Panc1 (cell line): ENCODE measurements at places on chromosomes 5 and 9. TPM values are rescaled to one million over a fixed set of nuclear protein-coding genes. Genes with fewer than 3 reads are reported as not detected.

- no peaks in the 10 kb centered on the region for H3K27me3 ChIP-seq
- H3K4me1 ChIP-seq = peaks cover 27% of the 10 kb centered on the region
- no peak for DNase-seq
- H3K36me3 ChIP-seq = peaks cover 32% of the 10 kb centered on the region
- H3K27ac ChIP-seq = no peak overlapping the region
These were observed 253.7 kb downstream of the EPB41L4A start for GRCh38 chr5:112165399-112165798.

DNA sequence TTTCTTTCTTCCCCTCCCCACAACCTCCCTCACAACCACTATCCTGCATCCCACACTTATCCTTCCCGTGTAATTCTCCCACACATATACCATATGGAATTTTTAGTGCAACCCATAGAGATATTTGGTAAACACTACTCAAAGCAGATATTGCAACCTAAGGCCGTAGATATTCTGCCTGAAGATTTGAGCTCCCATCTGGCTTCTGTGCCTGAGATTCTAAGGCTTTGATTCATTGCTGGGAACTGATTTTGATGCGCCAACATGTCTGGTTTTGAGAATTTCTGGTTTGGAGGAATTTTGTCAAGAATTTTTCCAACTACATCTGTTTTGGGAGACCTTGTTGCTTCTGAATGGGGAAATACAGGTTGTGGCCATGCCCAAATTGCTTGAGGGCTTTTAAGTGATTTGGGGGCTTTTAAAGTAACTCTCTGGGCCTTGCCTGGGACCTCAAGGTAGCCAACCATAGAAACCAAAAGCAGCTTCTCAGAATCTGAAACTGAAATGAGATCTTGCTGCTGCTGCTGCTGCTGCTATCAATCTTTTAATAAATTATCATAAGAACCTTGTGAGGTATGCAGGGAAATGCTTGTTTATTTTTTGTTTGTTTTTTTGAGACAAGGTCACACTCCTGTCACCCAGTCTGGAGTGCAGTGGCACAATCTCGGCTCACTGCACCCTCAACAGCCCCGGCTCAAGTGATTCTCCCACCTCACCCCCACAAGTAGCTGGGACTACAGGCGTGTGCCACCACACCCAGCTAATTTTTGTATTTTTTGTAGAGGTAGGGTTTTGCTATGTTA lies 36.2 kb downstream of the PLAC8L1 start:
- H3K4me1 ChIP-seq = no peaks in the 10 kb centered on the region
- no peak overlapping the region for H3K27ac ChIP-seq
- H3K27me3 ChIP-seq = no peaks in the 10 kb centered on the region
- no peaks in the 10 kb centered on the region for H3K36me3 ChIP-seq

DNA sequence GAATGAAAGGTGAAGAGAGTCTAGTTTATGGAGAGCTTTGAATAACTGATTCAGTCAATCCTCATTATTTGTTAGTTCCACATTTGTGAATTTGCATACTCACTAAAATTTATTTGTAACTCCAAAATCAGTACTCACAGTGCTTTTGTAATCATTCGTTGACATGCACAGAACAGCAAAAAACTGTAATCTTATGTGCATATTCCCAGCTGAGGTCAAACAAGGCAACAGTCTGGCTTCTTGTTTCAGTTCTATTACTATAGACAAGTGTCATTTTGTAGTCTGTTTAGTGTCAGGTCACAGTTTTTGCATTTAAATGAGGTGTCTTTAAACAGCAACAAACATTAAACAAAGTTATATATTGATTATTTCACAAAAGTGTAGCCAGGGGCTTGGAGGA lies 142.5 kb downstream of the RNF180 start:
- DNase-seq = no peak
- no peak overlapping the region for H3K27ac ChIP-seq
- H3K27me3 ChIP-seq = no peaks in the 10 kb centered on the region
- no peak overlapping the region for H3K4me3 ChIP-seq
- H3K4me1 ChIP-seq = no peaks in the 10 kb centered on the region

DNA sequence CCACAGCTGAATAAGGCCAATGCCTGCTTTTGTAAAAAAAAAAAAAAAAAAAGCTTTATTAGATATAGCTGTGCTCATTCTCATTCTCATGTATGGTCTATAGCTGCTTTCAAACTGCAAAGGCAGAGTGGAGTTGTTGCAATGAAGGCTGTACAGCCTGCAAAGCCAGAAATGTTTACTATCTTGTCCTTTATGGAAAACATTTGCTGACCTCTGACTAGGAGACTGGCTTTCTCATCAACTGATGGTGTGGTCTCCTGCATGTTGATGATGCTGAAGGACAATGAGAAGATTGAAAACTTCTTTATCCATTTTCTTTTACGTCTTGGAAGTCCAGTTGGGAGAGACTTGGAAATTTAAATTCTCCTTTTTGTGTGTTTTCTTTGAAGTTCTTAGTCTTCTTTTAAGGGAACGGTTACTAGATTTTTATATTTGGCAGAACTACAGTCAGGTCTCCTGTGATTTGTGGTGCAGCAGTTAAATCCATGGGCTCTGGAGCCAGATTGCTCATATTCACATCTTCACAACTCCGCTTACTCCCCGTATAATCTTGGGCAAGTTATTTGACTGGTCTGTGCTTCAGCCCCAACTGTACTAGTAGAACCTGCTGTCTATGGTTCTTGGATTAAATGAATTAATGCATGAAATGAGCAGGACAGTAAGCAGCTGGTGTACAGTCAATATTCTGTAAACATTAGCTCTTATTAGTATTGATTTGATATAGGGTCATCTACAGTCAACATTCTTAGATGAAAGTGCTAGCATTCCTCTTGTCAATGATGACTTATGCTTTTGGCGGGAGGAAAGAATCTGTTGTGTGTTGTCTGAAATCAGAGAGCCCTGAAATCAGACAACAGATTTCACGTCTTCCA lies 39.7 kb upstream of the BASP1 start:
- no peaks in the 10 kb centered on the region for H3K36me3 ChIP-seq
- H3K4me3 ChIP-seq = no peak overlapping the region
- H3K27ac ChIP-seq = no peak overlapping the region
- no peaks in the 10 kb centered on the region for H3K4me1 ChIP-seq

The PPIC gene
- total RNA-seq = 45.8 TPM
